ENCODE measurements at places on chromosomes 6 and 20. TPM values are rescaled to one million over a fixed set of nuclear protein-coding genes. Genes with fewer than 3 reads are reported as not detected.

METTL24 gene
- total RNA-seq = 0.61 TPM

RBBP8NL gene
- total RNA-seq = 0.28 TPM

ENPP4 gene
- total RNA-seq = 2.9 TPM

KIF25 gene
- total RNA-seq = 0.59 TPM

HLA-DPA1 gene
- 2.6 TPM for total RNA-seq

SLC2A10 gene
- total RNA-seq = 9.9 TPM

BNIP5 gene
- not detected for total RNA-seq

DEFB118 gene
- not detected for total RNA-seq

ZNF391 gene
- total RNA-seq = 4.4 TPM

PRL gene
- total RNA-seq = not detected

LINC00237 gene
- total RNA-seq = 0.90 TPM

- no peak for DNase-seq
Measured at GRCh38 chr6:4698901-4699659, 77.1 kb upstream of the CDYL start.

DNA sequence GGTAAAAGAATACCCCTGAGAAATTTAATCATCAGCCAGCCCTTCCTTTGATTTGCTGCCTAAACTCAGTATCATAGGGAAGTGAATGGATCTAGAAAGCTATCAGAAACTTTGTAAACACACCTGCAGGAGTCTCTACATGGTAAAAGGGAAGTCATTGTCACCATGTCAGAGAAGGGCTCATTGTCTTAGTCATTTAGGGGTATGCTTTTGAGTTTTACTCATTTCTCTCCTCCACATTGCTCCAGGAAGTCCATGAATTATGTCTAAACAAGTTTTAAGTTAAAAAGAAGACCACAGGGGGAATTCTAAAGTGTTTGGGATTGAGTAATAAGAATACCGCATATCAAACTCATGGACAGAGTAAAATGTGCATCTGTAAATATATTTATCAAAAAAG lies 2.5 kb downstream of the SLC17A1 start:
- no peak for DNase-seq

DNA sequence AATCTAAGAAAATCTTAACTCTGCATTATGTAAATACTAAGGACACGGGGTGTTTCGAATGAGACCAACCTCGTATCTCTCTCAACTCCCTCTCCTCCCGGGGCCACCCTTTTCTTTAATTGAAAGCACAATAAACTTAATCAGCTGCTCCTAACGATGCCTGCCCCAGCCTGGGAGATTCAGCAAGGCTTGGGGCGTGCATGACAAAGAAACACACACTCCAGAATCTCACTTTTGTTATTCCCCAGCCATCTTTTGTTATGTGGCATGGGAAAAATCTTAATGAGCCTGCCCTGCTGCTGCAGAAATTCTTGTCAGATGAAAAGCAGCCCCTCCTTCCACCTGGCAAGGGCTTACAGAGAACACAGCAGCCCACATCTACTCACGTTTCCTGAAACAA lies 117.4 kb downstream of the TTLL2 start:
- peak; percentile 91 for DNase-seq

DNA sequence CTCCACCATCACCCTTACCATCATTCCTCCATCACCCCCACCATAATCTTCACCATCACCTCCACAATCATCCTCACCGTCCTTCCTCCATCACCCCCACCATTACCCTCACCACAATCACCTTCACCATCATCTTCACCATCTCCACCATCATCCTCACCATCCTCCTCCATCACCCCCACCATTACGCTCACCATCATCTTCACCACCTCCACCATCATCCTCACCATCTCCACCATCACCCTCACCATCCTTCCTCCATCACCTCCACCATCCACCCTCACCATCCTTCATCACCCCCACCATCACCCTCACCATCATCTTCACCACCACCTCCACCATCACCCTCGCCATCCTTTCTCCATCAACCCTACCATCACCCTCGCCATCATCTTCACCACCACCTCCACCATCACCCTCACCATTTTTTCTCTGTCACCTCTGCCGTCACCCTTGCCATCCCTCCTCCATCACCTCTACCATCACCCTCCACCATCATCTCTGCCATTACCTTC lies 33.1 kb upstream of the MPC1 start:
- DNase-seq = no peak

DNA sequence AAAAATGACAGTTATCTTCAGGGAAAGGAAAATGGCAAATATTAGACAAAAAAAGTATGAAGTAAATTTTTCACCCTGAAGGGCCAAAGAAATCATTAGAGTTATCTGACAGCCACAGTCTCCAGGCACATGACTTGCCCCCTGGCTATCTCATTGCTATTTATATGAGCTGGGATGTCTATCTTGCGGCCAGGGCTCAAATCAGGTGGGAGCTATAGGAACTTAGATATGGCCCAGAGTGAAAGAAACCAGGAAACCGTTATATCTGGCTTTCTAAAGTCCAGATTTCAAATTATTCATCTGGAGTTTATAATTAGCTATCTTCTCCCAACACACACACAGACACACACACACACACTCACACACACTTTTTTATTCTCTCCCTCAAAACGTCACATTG lies 135.3 kb upstream of the EEF1E1 start:
- DNase-seq = no peak

- DNase-seq = no peak
Measured at GRCh38 chr6:108363889-108364313, 69.0 kb downstream of the AFG1L start.

DNA sequence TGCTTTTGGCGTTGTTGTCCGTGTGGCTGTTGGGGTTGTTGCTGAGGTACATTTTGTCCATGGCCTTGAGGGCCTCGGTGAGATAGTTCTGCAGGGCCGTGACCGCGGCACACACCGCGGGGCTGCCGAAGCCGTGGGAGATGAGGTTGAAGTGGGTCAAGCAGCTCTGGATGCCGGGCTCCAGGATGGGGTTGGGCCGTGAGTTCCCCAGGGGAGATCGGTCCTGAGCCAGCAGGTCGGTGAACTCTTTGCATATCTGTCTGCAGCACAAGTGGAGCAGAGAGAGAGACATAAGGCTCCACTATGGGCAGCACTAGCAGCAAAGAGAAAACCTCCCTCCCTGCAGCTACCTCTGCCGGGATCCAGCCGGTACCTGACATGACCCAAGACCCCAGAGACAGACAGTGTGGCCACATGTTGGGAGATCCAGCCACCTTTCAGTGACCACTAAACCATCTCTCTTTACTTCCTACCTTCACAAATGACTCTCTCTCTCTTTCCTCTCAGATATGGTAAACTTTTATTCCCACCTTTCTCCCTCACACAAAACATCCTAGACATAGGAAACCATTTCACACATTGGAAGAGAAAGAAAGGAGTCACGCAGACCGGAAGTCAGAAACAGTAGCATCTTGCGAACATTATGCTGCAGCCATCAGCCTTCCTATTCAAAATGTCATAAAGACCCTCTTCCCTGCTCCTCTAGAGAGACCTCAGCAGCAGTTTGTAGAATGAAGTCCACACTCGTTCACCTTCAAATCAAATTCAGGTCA lies 16.2 kb downstream of the TFAP2A start:
- DNase-seq = no peak

- DNase-seq = no peak
Measured at GRCh38 chr20:24588047-24588635, 118.7 kb downstream of the SYNDIG1 start.

GRCh38 chr20:59829054-59829785 lies 104.2 kb downstream of the SYCP2 start:
- peak; percentile 20 for DNase-seq

DNA sequence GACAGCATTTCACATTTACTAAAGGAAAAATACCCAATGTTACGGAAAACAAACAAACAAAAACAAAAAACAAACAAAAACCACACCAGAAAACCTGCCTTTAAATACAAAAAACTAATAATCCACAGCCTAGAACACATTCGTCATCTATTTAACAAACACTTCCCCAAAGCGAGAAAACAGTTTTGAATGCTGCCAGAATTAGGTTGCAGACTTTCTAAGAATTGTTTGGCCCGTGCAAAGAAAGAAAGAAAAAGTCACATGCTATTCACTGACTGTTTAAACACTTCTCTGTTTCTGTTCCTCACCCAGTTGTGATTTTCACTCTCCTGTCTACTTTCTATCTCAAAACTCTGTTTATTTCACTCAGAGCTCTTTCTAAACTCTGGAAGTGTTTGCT lies 52.5 kb downstream of the BCAS1 start:
- DNase-seq = no peak

- DNase-seq = no peak
Measured at GRCh38 chr6:37862992-37863391, 43.5 kb downstream of the ZFAND3 start.

DNA sequence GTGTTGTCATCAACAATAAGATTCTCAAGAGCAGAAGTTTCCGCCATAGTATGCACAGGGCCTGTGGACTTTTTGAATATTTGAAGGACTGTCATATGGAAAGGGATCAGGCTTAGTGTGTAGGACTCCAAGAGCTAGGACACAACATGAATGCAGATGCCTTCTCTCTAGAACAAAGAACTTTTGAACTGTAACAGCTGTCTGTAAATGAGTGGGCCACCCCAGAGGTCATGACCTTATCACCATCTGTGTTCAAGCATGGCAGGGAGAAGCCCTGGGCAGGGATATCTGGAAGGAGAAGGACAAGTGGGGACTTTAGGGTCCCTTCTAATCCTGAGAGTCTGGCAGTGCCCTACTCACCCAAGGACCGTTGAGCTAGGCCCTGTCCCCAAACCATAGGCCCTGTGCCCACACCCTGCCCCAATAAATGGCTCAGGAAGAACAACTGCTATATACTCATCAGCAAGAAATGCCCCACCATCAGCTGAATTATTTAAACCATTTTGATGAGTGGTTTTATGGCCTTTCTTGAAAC lies 70.6 kb downstream of the MTHFD1L start:
- no peak for DNase-seq

- no peak for DNase-seq
Measured at GRCh38 chr6:157328108-157328692, 4.9 kb upstream of the TMEM242 start.

- no peak for DNase-seq
Measured at GRCh38 chr20:61704661-61705060, 361.0 kb downstream of the TAF4 start.

DNA sequence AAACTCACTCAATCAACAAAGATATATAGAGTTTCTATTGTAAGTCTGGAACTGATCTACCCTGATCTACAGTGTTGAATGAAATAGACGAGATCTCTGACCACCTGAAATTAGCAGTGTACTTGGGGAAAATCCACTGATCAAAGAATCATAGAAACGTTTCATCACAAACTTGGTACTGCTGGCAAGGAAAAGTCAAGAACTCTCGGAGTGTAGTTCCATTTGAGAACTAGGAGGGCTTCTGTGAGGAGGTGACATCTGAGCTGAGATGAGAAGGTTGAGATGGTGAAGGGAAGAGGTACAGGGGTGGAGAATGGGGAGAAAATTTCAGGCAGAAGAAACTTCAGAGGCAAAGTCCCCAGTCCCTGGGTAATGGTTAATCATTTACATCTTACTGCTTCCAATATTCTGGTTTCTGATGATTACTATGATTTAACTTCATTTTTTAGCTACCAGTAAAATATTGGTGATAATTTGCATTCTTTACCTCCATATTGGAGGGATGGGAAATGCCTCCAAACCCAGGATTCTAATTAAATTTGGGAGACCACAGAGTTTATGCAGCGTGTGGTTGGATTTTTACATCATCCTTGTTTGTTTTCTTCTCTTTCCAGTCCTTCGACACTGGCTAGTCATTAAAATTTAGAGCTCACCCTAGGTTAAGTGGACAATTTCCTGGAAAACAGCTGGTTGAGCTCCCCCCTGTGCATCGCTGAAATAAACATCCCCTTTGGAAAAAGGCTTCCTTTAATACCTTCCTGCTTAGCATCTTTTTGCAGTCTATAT lies 191.9 kb downstream of the BCAS1 start:
- DNase-seq = no peak
